GM13976 (cell line): ENCODE measurements at places on chromosomes 6 and 20.
A peak's percentile ranks its signal among the peaks of the same experiment; 100 is the strongest.

DNA sequence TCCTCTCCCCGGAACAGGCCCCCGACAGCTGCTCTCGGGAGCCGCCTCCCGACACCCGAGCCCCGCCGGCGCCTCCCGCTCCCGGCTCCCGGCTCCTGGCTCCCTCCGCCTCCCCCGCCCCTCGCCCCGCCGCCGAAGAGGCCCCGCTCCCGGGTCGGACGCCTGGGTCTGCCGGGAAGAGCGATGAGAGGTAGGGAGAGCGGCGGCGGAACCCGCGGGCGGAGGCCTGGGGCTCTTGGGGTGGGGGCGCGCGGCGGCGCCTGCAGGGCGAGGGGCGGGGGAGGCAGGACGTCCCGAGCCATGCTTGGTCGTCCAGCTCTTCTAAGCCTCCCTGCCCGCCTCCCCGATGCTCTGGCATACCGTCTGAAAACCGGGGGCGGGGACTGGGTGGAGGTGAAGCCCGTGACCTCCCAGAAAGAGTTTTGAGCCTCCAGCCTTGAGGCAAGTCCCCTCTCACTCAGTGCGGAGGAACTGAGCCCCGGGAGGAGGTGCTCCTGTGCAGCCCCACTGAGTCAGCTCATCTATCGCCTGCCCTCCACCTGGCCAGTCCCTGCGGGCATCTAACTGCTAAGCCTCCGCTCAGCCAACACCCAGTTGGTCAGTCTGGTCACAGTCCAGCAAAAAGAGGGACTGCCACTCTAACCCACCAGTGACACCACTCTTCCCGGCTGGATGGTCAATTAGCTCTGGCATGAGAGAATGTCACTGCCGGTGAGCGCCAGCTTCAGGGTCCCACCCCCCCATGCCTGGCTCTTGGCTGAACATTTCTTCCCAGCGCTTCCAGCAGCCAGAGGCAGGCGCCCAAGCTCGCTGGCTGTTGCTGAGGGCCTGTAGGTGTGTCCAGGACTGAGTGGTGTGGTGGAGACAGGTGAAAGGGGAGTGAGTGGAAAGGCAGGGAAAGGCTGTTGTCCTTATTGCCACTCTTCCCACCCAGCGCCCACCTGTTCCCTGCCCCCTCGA, 482 bp downstream of the DDR1 start:
- peak; percentile 82 for DNase-seq

DNA sequence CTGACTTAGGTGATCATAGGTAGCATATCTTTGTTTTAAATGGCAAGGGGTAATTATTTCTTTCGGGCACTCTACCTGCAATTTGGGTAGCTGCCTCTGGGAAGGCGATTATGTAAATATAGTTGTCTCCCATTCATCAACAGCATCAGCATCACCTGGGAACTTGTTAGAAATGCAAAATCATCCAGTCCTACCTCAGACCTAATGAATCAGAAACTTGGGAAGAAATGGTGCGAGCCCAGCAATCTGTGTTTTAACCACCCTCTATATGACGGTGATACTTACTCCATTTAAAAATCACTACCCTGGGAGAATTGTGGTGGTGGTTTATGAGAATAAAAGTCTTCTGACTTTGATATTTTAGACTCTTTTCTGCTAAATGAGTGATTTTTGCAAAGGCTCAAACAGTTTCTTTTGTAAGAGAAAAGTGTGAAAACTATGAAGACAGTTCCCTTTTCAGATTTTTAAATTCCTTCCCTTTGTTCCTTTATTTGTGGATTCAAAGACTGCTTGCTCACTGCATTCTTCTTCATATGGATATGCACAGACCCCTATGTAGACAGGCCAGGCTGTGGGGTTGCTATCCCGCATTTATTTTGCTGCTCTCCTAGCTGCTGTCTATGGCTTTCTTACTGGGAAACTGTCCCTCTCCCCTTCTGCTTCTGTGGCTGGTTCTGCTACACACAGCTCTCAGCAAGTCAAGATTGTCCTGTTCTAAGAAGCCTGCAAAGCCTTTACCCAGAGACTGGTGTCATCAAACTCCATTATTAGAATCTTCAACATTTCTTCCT, 365.3 kb downstream of the RNF144B start:
- DNase-seq: no peak

DNA sequence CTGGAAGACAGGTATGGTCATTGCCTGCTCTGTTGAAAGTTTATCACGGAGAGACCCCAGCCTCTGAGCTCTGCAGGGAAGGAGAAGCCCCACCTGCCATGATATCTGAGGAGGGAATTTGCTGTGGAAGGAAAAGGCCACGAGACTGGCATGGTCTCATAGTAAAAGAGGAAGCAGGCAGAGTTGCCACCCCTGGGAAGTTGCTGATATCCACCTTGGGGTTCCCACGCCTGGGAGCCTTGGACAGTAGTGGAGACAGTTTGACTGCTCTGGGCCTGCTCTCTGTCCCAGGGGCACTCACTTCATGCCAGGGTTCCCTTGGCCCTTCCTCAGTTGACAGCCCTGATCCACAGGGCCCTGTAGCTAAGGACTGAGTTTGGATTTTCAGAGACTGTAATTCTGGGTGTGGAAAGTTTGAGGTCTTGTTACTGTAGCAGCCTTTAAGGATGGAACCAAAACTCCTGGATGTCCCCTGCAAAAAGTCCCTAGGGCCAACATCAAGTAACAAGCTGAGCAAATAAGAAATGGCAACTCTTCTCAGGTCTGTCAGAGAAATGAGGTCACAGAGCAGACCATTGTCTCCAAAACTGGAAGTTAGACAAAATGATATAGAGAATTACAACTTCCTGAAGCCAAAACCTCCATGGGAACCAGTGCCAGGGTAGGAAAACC, 6.9 kb upstream of the SIRPB1 start:
- no peak for DNase-seq

DNA sequence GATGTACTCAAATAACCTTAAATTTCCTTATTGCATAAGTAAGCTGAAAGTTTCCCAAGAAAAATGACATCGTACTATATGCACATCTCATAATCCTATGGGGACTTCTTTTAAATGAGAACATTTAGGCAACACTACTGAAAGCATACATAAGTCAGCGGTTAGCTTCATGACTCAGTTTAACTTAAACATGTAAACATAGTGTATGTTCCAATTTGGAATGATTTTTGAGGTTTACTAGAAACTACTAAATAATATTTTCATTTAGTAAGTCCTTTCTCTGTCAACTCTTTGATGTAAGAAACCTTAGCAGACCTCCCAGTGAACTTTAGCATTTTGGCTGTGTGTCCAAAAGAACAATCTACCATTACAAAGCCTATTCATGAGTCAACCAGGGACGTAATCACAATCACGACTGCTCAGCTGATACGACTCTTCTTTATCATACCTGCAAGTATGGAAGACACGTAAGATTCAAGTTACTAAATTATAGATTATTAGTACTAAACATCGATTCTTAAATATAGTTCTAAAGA, 19.3 kb downstream of the HIVEP2 start:
- no peak for DNase-seq

GRCh38 chr20:42378826-42379225, 760.6 kb upstream of the CHD6 start:
- DNase-seq: no peak

GRCh38 chr6:27579973-27580372, 107.1 kb upstream of the ZNF184 start:
- no peak for DNase-seq

DNA sequence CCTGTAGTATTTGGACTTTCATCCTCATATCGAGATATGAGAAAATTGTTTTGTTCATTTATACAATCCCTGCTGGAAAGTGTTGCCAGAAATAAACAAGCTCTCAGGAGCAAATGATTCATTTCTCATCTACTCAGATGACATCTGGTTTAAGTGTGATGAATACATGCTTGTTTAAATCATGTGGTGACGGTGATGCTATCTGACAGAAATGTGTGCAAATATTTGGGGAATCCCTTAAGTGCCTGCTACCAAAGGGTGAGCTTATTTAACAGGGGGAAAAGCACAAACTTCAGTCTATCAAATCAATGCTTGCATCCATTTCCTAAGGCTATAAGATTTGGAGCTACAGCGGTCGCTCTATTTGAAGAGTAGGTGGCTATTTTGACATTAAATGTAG, 368.3 kb upstream of the SASH1 start:
- no peak for DNase-seq
